ENCODE measurements at places on chromosomes 2 and 18. TPM values are rescaled to one million over a fixed set of nuclear protein-coding genes. Genes with fewer than 3 reads are reported as not detected.

Gene ASPRV1
- 0.33 TPM for total RNA-seq

Gene MALT1
- total RNA-seq = 21.5 TPM

Gene CDH19
- not detected for total RNA-seq

Gene REG3A
- total RNA-seq = not detected

Gene HOXD4
- total RNA-seq = not detected

Gene AFTPH
- 31.3 TPM for total RNA-seq

Gene POLR1B
- 12.5 TPM for total RNA-seq

Gene DSG4
- total RNA-seq = not detected

Gene VAMP8
- 2.8 TPM for total RNA-seq

Gene CAPN14
- total RNA-seq = 0.33 TPM

Gene FBXO48
- 0.29 TPM for total RNA-seq

Measured in smooth muscle cell of trachea (primary cell).